ENCODE measurements at places on chromosomes 1 and 21.

- DNase-seq, result no peak
Measured at GRCh38 chr21:20646431-20647165, 351.6 kb upstream of the NCAM2 start.

DNA sequence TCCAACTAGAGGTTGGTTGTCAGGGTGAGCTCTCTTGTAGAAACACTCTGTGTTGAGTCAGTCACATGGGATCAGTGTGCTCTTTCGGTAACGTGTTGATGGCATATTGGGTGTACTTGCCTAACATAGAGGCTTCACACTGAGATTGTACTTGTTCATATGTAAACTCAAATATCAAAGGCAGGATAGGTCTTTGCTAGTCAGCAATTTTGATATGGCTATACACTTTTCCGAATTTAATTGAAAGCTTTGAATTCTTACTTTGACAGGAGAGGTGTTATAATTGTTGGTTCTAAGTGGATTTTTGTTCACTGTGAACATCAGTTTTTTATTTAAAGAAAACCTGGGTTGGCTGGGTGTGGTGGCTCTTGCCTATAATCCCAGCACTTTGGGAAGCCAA lies 16.4 kb upstream of the TGFB2 start:
- no peak for DNase-seq

GRCh38 chr1:79293611-79294010 lies 287.1 kb upstream of the ADGRL4 start:
- no peak for DNase-seq

DNA sequence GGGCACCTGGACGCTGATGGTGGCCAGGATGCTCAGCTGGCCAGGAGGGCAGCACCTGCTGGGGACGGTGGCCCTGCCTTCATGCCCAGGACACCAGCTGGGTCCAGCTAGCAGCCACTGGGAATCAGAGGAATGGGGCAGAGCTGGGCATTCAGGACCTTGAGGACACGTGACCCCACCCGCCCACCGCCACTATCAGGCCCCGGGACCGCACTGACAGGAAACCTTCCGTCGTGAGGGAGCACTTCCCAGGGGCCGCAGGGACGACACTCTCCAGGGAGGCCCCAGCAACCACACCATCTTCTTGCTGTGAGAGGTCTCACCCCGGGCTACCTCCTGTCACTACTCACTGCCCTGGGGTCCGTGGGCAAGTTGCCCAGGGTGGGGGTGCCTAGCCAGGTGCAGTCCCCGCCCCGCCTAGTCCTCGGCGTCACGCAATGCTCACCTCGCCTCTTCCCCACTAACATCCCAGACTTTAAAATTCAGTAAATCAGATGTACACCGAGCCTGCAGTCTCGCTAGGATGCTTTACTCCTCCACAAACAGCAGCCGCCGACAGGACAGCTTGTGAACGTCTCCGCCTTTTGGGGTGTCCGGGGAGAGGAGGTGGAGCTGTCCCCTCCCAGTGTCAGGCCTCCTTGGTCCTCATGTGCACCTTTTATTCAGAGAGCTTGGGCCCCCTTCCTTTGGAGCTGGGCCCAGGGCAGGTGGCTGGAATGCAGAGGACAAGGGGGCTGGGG lies 4.9 kb downstream of the VWA1 start:
- no peak for DNase-seq

DNA sequence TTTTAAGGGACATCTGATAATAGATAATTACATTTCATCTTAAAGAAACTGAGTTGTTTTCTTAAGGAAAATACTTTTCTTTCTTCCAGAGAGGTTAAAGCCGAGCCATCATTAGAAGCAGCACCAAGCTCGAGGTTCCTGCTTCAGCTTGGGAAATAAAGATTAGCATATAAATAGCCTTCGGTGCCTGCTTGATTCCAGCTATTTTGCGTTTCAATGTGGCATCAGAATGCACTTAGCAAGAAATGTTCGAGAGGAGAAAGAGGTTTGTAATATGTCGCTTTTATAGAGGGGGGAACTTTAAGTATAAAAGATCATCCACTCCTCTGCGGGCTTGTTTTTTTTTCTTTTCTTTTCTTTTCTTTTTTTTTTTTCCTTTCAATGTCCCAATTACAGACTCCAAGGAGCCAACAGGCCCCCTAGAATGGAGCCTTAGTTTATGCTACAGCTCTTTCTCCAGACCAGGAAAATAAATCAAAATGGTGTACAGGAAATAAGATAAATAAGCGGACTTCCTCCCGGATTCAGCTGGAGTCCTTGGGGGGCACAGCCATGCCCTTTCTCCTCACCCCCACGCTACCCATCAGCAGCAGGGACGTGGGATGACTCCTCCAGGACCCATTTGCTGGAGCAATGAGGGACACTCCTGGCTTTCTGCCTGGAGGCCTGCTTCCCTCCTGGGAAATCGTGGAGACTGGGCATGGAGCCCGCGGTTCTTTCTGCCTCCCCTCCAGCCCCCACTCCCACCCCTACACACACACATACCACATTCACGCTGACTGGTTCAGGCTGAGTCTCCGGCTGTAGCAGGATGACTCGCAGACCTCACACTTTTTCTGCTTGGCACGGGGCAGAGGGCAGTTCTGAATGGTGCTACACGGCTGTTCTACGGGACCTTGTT lies 131.6 kb downstream of the RRAGC start:
- DNase-seq, result peak; percentile 8

- DNase-seq, result no peak
Measured at GRCh38 chr1:76037324-76037723, 37.2 kb upstream of the ST6GALNAC3 start.

- no peak for DNase-seq
Measured at GRCh38 chr1:164561007-164561406, 2.0 kb downstream of the PBX1 start.

- no peak for DNase-seq
Measured at GRCh38 chr1:211653293-211653692, 22.1 kb downstream of the NEK2 start.

GRCh38 chr1:11691302-11691914 lies at the start of gene DRAXIN:
TSS of gene DRAXIN (plus strand) at chr1:11691710. CDS start at chr1:11706259, 14,549 bp downstream.
- peak; percentile 26 for DNase-seq

DNA sequence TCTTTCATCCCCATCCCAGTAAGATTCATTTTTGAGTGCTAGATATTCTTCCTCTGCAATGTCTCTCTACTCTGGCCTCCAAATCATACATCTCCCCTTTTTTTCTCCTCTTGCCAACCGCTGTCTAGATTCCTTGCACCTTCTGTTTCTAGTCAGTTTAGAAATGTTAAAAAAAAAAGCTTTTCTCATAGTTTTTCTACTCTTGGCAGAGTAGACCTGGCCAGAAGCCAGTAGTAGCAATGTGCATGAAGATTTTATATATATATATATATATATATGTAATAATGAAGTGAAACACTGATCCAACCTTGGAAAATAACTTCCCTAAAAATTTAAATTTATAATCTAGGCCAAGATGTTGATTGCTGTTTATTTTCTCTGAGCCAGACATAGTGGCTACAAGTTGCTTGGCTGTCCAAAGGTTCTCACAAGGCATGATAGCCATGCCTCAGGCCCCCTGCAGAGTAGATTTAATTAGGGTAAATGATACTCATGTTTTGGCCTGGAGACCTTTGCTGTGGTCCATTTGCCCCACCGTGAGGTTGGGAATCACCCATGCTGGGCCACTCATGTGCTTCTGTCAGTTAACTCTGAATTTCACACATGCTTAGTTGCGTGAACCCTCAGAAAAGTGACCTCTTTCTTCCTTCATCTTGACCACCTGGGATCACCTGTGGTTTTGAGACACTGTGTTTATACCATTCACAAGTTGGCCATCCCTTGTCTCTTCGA lies 103.4 kb upstream of the KCNE2 start:
- no peak for DNase-seq

GRCh38 chr1:245599371-245600174 lies 444.8 kb downstream of the KIF26B start:
- DNase-seq, result no peak

GRCh38 chr1:230066031-230066430 lies 1.0 kb upstream of the GALNT2 start:
- DNase-seq, result no peak

- no peak for DNase-seq
Measured at GRCh38 chr1:170664828-170665612, 1.1 kb downstream of the PRRX1 start.

- DNase-seq, result peak; percentile 8
Measured at GRCh38 chr1:230212405-230212936, 145.4 kb downstream of the GALNT2 start.

DNA sequence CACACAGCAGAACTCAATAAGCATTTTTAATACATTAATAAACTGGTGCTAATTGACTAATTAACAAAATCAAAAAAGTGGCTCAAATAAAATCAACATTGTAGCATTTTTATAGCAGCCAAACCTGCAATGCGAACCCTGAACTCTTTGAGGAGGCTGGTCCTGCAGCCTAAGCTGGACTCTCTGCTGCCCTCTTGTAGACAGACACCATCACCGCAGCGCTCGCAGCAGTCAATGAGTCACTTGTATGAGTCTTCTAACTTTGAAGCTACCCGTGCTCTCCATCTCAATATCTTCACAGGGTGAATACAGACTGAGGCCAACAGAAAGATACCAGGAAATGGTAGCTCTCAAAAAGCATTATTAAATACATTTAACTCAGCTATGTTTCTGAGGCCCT lies 9.7 kb upstream of the KRTAP7-1 start:
- peak; percentile 36 for DNase-seq

All from activated T-cell treated with anti-CD3 and anti-CD28 coated beads, Interleukin-2, amount 50 U/mL, for 72 hours (primary cell).